ENCODE measurements at places on chromosomes 3 and 15.

- DNase-seq, result no peak
Measured at GRCh38 chr15:41981371-41982132, 9.2 kb upstream of the EHD4 start.

GRCh38 chr3:7543294-7543880 is 682.5 kb downstream of the GRM7 start:
- DNase-seq, result no peak

GRCh38 chr3:194736277-194736895 is 50.7 kb downstream of the FAM43A start:
- DNase-seq, result no peak

DNA sequence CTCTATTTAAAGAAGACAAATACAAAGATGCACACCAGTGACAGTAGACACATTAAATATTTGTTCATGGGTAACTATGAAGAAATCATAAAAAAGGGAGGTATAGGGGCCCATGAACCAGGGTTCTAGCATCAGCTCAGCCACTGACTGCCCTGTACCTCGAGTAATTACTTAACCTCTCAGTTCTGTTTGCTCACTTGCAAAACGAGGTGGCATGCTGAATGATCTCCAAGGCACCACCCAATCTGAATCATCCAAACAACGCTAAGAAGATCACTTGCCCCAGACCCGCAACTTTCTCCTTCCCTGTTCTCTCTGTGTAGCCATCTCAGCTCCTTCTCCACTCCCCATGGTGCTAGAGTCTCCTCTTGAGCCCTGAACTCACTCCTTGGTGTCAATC is 374.7 kb downstream of the VPS13C start:
- DNase-seq, result no peak

GRCh38 chr15:63669074-63669473 is 71.9 kb downstream of the FBXL22 start:
- no peak for DNase-seq

DNA sequence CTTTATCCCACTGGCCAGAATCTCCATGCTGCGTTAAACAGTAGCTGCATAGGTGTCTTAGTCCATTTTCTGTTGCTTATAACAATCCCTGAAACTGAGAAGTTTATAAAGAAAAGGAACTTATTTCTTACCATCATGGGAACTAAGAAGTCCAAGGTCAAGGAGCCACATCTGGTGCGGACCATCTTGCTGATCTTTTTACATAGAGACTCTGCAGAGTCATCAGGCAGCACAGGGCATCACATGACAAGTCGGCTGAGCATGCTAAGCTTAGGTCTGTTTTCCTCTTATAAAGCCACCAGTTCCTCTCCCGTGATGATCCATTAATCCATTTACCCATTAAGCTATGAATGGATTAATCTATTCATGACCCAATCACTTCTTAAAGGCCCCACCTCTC is 22.4 kb upstream of the FAM174B start:
- DNase-seq, result no peak

GRCh38 chr3:106862067-106862466 is 515.2 kb upstream of the CCDC54 start:
- DNase-seq, result no peak

GRCh38 chr3:128432301-128432970 is 34.3 kb downstream of the DNAJB8 start:
- DNase-seq, result no peak

GRCh38 chr3:141783632-141784031 is 20.4 kb downstream of the GRK7 start:
- no peak for DNase-seq

- DNase-seq, result no peak
Measured at GRCh38 chr3:143351895-143352608, 232.5 kb downstream of the CHST2 start.

DNA sequence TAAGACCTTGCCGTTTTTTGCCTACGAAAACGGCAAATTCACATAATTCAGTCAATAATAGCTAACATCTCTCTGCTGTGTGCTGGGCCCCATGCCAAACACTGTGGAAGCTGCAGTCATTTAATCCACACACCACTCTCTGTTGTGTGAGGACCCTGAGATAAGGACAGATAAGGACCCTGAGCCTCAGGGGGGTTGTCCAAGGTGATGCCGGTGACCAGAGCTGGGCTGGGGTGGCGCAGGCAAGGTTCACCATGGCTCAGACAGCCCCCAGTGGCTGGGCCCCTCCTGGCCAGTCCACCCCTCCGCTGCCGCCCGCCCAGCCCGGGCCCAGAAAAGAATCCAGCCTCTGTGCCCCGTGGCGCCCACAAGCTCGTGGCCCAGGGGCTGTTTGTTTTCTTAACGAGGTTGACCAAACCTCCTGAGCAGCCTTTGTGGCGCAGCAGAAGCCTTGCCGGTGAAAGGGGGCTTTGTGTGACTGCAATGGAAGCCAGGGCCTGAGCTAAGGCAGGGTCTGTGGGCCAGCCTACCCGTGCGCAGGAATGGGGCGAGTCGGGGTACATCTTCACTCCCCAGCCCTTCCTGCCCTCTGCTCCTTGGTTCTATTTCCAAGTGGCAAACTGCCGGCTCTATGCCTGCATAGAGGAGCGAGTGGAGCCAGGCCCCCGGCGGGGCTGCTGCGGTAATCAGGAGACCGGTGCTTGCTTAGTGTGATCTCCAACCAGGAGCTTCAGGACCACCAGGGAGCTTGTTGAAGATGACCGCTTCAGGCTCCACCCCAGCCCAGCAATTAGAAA is 4.4 kb upstream of the SNX22 start:
- DNase-seq, result peak; percentile 91

- DNase-seq, result no peak
Measured at GRCh38 chr3:16523778-16524177, 10.3 kb upstream of the RFTN1 start.

DNA sequence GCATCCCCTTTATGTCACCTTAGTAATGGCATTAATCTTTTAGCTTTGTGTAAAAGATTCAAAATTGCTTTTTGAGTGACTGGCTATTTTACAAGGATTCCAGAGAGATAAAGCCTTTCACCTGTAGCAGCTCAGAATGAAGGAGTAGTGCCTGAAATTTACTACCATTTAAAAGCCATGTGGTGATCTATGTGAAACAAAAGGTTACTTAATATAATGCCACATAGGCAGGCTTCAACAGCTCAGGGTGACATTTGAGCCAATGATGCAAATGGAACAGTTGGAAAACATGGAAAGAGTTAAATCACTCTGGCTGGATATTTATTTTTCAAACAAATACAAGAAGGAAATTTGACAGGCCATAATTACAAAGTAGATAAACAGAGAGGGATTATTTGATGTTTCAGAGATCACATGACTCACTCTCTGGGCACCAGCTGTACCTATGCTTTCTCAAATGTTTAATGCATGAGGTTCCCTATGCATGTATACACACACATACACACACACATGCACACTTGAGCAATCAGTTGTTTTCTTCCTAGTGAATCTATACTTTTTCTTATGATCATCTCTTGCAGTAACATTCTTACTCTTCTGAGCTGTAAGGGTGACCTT is 171.5 kb downstream of the ZMAT3 start:
- DNase-seq, result no peak

- no peak for DNase-seq
Measured at GRCh38 chr3:113291572-113291971, 80.2 kb downstream of the BOC start.

Measured in hematopoietic multipotent progenitor cell treated with erythropoietin and hydrocortisone succinate and interleukin-3 and kit ligand, for 8 days (in vitro differentiated cells).